ENCODE measurements at places on chromosomes 3 and 15. TPM values are rescaled to one million over a fixed set of nuclear protein-coding genes. Genes with fewer than 3 reads are reported as not detected.

Gene UROC1
- not detected for total RNA-seq

Gene XCR1
- total RNA-seq: not detected

DNA sequence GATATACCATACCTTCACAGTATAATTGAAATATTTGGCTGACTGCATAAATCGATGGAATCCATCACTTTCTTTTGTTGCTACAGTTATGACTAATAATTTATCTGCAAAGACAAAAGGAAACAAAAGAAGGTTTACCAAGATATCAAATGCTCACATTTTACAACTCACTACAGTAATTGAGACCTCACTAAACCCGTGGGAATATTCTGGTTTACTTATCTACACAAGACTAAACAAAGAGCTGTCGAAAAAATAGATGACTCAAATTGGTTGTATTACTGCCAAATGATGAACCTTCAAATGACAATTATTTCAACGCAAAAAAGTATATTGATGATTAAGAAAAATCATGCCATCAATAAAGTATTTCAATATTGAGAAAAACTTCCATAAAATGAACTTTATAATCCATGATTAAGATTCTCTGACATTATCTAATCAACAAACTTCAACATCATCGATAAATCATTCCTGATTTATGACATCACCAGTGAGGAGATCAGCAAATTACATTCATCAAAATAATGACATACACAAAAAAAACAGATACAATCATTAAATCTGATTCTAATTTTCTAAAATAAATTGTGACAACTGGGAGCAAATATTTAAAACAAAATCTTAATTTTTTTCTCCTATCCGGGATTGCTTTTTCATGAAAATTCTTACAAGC lies 36.7 kb downstream of the PLOD2 start:
- DNase-seq: no peak
- no peaks in the 10 kb centered on the region for H3K27me3 ChIP-seq
- H3K27ac ChIP-seq: no peak overlapping the region
- H3K4me3 ChIP-seq: no peak overlapping the region

Gene NAALADL2
- 2.6 TPM for total RNA-seq

DNA sequence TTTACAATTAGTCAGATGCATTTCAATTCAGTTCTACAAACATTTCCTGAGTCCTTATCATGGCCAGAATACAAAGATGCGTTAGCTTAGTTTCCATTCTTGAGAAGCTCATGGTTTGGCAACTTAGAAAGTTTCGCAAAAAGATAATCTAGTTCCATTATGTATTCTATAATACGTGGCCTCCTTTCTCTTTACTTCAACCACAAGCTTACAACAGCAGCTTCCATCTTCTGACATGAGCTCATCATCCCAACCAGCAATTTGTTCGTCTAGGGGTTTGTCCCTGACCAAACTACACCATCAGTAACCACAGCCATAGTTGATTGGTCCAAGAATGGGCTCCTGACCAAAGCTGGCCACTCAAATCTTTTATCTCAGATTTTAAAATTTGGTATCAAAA lies 267.6 kb upstream of the TBC1D5 start:
- H3K4me3 ChIP-seq: no peak overlapping the region
- no peaks in the 10 kb centered on the region for H3K36me3 ChIP-seq
- H3K4me1 ChIP-seq: no peaks in the 10 kb centered on the region

Gene RUBCN
- 33.2 TPM for total RNA-seq

GRCh38 chr3:112372396-112372795 lies 39.4 kb downstream of the CD200 start:
- H3K27me3 ChIP-seq: no peaks in the 10 kb centered on the region
- H3K36me3 ChIP-seq: no peaks in the 10 kb centered on the region
- no peak for DNase-seq
- H3K4me3 ChIP-seq: no peak overlapping the region

DNA sequence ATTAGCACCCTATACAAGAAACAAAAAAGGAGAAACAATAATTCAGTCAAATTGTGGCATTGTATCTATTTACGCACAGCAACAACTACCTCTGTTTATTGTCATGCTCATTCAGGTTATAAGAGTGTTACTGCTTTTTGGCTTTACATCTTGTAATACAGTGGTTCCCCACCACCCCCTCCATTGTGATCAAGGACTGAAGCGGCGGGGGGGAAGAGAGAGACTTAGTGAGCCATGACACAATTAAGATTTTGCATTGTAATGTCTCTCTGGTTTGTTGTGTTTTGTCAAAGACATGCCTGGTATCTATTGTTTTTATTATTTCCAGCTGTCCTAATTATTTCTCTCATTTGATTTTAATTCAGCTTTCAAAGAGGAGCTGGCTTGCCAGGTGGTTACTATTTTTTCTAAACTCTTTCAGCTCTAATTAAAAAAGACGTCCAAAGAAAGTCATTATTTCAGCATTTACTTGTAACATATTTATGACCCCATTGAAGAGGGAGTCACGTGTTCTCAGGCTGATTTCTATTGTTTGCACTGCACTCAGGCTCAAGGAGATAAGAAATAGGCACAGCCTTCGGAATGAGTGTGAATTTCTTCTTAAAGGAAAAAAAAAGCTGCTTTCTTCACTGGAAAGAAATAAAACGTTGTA lies 234.4 kb upstream of the TBL1XR1 start:
- DNase-seq: peak; percentile 24
- no peak overlapping the region for H3K4me3 ChIP-seq
- no peak overlapping the region for H3K27ac ChIP-seq
- no peaks in the 10 kb centered on the region for H3K36me3 ChIP-seq
